Stimulated activated CD4-positive, alpha-beta T cell treated with anti-CD3 and anti-CD28 coated beads, Interleukin-12 subunit alpha, Interleukin-12 subunit beta, amount 100 ng/mL, for 24 hours (primary cell): ENCODE measurements at places on chromosomes 7 and 10.

GRCh38 chr10:95388539-95388938, 97.7 kb upstream of the PDLIM1 start:
- DNase-seq = no peak

- no peak for DNase-seq
These were observed 227.2 kb upstream of the GRB10 start for GRCh38 chr7:51009716-51010496.

DNA sequence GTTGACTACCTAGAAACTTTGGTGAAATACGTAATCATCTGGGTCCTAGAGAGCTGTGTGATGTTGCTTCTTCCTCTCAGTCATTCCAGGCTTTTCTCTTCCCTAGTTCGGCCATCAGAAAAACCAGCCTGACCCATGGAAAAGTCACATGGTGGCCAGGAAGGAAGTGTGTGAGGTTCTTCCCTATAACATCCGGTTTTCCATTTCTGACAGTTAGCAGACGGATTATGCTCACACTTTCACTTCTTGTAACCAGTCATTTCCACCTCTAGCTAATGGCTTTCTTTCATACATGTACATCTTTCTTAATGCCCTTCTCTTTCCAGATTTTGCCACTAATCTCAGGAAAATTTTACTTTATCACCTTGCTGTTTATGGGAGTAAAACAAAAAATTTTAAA, 110.0 kb upstream of the GLCCI1 start:
- no peak for DNase-seq

DNA sequence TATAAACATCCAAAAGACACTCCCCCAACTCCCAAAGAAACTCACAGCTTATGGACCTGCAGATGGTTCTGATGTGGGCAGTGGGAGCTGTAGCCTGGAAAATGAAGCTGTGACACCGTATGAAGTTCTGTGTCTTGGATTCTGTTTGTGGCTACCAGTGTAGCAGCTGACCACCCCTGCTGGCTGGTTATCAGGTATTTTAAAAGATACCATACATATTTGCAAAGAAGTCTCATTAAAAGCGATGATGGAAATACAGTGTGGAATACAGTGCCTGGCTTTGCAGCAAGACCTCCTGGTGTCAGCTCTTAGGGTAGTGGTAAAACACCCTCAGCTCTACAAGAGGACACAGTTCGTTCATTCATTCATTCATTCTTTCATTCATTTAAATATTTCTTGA, 194.3 kb upstream of the PRKCQ start:
- no peak for DNase-seq

- no peak for DNase-seq
These were observed 104.6 kb downstream of the MLLT10 start for GRCh38 chr10:21638681-21639080.

- DNase-seq = no peak
These were observed 210.3 kb downstream of the CHRM2 start for GRCh38 chr7:137078781-137079180.

DNA sequence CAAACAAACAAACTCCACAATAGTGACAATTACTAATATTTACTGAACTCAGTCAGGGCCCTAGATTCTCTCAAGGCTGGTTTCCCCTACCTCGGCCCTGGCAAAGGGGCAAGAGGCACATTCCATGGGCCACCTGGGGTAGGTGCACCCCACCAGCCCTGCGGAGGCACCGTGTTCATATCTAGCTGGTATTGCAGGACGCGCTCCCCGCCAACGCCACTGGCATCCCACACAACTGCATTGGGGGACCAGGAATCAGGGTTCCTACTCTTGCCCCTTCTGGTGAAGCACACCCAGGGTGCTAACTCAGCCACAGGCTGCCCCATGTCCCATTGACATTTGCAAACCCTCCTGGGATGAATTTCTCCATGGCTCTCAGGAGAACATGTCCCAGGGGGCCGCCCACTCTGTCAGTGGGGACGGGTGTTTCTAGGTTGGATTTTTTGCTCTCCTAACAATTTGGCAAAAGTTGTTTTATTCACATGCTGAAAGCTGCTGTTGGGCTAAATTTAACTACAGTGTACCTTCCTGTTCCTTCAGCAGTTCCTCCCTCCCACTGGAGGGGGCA, 76.7 kb downstream of the ZRANB1 start:
- DNase-seq = no peak

DNA sequence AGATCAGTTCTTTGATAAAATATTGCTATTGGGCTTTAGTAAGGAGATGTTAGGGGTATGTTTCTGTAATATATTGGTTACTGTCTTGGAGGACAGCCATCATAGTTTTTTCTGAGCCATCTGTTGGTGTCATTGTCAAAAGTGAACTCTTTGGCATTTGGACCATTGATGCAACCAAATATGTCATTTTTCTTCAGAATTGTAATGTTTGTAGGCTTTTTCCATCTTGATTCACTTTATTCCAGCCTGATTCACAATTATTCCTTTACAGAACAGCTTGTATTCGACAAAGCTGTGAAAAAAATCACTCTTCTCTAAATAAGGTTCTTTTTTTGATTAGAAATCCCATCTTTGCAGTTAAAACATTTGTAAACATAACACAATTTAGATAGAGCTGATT, 37.4 kb downstream of the SMNDC1 start:
- DNase-seq = no peak

GRCh38 chr7:45623157-45623556, 49.0 kb downstream of the ADCY1 start:
- no peak for DNase-seq

- DNase-seq = no peak
These were observed 402.0 kb upstream of the LRRN3 start for GRCh38 chr7:110688908-110689307.
